Common myeloid progenitor, CD34-positive (primary cell): ENCODE measurements at places on chromosomes 7 and 10.

GRCh38 chr7:141674702-141675101 lies 27.3 kb downstream of the DENND11 start:
- no peak for DNase-seq

- no peak for DNase-seq
Measured at GRCh38 chr7:36092221-36092771, 60.8 kb upstream of the EEPD1 start.

DNA sequence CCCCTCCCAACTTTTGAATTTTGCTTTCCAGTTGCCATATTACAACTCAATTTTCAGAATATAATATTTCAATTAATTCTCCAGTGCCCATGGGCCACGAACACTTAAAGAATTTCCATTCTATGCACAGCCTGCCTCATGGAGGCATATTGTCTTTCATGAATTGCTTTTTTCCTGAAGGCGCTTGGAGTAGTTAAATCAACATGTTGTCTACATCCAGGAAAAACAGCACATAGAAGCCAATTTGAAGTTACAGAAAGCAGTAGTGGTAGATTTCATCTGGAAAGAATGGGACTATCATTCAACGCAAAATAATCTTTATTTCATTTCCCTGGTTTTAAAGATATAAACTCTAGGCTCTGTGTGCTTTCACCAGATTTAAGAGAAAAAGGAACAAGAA lies 106.0 kb downstream of the NRP1 start:
- DNase-seq: no peak

DNA sequence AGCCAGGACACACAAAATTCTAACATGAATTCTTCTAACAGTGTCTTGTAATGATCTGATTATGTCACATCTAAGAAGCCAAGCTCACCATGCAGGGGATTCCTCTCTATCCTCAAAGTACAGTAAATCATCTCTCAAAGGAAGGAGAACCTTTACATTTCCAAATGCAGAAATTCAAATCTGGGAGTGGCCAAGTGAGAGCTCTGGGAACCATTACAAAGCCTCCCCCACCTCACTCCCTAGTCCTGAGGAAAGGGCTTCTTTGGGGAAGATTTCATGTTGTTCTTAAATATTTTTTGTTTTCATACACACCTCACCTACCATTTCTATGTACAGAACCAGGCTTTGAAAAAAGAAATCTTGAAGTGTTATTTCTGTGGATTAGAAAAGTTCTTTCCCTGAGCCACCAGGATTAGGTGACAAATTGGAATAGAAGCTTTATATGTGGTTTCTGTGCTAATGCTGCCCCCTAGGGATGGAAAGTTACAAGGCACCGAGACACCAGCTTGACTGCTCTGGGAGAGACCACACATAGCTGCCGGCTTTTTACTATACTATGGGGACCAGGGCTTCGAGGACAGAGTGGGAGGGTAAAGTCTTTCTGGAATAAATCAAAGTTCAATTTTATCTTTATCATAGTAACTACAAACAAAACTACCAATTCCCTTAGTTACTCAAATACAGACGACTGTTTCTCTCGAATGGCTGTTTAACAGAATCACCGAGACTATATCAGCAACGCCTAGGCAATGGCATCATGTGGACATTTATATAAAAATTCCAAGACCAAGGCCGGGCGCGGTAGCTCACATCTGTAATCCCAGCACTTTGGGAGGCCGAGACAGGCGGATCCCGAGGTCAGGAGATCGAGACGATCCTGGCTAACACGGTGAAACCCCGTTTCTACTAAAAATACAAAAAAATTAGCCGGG lies 116.1 kb downstream of the RNF216 start:
- peak; percentile 84 for DNase-seq

GRCh38 chr7:104048055-104048454 lies 58.6 kb upstream of the RELN start:
- no peak for DNase-seq

GRCh38 chr10:102595897-102596296 lies 48.4 kb upstream of the TRIM8 start:
- no peak for DNase-seq

GRCh38 chr10:30701451-30702173 lies 72.1 kb upstream of the LYZL2 start:
- peak; percentile 79 for DNase-seq

DNA sequence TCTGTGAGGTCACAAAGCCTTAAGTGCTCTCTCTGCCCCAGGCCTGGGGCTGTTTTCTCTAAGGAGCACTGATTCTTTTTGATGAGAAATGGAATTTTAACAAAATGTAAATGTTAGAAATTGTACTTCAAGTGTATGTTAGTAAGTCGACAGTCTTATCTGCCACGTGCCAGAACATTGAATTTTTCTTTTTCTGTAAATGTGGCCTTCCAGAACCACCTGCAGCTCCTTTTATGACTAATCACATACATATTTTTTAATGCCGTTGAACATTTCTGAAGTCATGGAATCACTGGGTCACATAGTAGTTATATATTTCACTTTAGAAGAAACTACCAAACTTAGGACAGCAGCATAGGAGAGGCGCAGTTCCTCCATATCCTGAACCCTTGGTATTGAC lies 38.0 kb downstream of the UBE3C start:
- no peak for DNase-seq

DNA sequence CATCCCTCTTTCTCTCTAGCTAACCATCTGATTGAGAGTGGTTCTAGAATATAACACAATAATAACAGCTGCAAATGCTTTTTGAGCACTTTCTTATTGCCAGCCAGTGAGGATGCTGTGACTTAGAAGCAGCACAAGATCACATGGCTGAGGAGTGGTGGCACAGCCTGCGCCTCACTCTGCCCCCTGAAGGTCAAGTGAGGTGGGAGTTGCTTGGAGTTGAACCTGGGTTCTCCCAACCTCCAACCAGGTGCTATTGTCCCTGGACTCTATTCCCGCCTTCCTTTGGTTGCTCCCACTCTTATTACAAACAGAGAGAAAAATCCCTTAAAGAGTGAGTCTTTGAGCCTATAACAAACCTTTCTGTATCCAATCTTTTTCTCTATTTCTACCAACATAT lies 280.3 kb upstream of the PODXL start:
- no peak for DNase-seq

DNA sequence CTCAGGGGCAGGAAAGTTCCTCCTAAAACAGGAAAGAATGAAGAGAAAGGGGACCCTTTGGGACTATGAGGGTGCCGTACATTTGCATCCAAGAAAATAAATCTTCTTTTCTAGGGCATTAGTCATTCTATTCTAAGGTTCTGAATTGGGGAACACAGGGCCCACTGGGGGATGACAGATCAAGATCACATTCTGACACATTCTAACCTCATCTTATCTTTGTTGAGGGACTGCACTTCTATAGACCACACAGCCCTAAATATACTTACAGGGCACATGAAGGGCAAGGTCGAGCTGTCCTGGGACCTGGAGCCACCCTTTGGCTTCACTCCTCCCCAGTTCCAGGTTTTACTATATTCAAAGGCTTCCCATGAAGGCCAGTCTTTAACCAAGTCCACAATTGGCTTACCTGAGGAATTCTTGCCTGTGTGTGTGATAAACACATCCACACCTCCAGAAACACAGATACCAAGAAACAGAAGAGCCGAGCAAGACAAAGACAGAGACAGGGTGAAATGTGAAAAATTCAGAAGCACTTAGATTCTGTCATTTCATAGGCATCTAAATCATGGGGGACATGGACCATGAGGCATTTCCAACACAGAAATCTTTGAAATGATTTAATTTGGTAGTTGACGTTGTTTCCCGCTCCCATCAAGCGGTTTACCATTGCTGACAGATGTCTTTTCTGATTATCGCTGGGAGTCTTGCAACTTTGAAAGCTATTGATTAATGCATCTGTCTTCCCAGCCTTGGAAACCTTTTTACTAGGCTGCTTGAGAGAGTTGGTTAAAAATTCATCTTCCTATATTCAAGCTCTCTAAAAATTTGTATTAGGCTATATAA lies 75.8 kb downstream of the CCDC71L start:
- DNase-seq: no peak

DNA sequence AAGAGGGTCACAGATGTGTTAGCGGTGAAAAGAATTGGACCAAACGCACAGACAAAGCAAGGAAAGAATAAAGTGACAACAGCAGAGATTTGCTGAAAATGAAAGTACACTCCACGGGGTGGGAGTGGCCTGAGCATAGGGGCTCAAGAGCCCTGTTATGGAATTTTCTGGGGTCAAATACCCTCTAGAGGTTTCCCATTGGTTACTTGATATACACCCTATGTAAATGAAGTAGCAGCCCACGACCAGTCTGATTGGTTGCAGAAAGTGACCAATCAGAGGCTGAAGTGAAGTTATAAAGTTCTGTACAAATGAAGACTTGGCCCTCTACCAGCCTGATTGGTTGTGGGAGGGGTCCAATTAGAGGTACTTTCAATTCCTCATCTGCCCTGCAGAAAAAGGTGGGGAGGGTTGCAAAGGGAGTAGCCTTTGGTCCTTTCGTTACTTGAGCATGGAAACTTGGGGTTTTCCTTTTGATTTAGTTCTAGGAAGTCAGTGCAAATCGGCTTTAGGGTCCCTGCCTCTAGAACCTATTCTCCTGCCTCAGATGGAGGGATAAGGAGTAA lies 125.6 kb upstream of the PRPS1L1 start:
- DNase-seq: no peak

DNA sequence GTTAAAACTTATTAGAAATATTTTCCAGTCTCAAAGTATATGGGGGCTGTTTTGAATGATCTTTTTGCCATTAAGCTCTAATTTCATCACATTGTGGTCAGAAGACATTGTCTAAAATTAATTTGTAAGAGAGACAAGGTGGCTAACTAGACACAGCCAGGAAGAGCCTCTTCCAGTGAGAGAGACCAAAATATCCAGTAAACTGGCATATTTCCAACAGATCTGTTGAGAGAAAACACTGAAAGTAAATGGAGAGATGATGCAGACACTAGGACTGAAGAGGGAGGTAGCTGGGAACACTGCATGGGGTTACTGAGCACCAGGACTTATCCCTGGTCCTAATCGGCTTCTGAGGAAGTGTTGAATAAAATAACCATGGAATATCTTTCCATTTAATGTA lies 101.5 kb upstream of the TAS2R16 start:
- DNase-seq: no peak

DNA sequence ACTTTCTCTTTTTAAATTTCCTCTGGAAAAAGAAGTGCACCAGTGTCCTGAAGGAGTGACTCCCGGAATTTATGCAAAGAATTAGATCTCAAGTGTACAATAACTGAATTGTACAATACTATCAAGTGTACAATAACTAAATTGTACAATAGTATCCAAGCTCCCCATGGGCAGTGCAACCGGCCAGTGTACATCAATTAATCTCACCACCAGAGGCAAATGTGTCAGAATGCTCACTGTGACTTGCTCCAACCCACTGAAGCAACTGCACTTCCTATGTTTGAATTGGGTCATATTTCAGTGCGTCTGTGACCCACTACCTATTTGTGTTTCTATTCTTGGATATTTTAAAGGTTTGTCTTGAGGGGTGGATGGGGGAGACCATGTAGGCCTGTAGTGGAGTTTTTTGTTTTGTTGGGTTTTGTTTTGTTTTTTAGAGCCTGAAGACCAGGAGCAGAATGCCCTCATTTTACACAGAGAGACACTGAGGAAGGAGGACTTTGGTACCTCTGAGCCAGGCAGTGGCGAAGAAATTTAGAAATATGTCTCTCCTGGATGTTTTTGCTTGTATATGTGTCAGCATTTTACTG lies 78.5 kb upstream of the CTTNBP2 start:
- no peak for DNase-seq

DNA sequence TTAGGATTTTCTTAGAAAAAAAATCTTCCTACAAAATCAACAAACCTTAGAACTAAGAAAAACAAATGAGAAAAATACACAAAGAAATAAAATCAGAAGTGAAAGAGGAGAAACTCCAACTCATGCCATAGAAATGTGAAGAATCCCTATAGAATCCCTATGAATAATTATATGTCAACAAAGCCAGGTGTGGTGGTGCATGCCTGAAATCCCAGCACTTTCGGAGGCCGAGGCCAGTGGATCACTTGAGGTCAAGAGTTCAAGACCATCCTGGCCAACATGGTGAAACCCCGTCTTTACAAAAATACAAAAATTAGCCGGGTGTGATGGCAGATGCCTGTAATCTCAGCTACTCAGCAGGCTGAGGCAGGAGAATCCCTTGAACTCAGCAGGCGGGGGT lies 27.1 kb downstream of the ACSM6 start:
- no peak for DNase-seq

- no peak for DNase-seq
Measured at GRCh38 chr10:18005781-18006456, 54.2 kb downstream of the SLC39A12 start.

GRCh38 chr10:8615118-8615517 lies 560.6 kb downstream of the GATA3 start:
- DNase-seq: no peak

DNA sequence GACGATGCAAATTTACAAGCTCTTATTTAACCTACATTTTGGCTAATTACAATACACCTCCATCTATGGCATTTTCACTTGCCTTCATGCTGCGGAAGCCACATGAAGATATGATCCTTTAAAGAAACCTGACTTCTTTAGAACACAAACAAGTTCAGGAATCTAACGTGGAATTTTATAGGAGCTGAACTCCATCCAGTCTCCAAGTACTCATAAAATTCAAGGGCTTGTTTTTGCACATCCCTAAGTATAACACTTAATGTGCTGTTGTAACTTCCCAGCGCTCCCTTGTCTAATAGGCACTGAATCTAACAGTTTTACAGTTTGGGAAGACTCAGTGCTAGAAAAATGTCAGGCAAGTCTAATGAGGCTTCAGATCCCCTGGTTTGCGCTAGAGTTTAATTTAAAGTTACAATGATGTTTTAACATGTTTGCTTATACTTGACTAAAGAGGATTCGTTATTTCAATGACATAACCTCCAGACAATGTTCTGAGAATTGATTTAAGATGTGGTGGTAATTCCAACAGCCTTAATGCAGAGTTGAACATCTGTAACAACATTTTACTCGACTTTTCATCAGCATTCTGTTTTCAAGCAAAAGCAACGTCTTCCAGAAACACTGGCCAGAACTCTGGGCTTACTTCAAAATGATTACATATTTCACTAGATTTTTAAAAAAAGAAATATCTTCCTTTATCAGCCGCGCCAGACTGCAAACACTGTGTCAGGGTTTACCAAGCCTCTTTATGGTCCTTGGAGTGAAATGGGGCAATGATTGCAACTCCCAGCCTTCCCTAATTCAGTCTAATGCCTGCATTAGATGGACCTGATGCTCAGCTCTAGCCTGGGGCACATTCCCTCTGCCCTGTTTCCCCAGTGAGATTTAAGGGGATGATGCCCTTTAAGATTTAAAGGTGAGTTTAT lies 664.3 kb downstream of the KCNMA1 start:
- no peak for DNase-seq

GRCh38 chr7:108234281-108234680 lies 104.1 kb upstream of the LAMB4 start:
- no peak for DNase-seq

- no peak for DNase-seq
Measured at GRCh38 chr10:71766717-71767419, 6.5 kb downstream of the VSIR start.

- no peak for DNase-seq
Measured at GRCh38 chr10:93280699-93281366, 201.3 kb downstream of the MYOF start.

GRCh38 chr10:110474826-110475225 lies 22.9 kb upstream of the DUSP5 start:
- DNase-seq: no peak
